Melanocyte of skin (primary cell): ENCODE measurements at places on chromosomes 5 and 9. TPM values are rescaled to one million over a fixed set of nuclear protein-coding genes. Genes with fewer than 3 reads are reported as not detected.

Gene HTR4
- total RNA-seq, result not detected in 2 replicates

Gene C9orf153
- under 0.01 TPM in 1 of 2 replicates, not detected in the other for total RNA-seq

Gene TRIM36
- 2.9 and 3.1 TPM in 2 replicates for total RNA-seq

Gene CMYA5
- 1.3 and 1.5 TPM in 2 replicates for total RNA-seq

Gene TAL2
- total RNA-seq, result not detected in 2 replicates

Gene OR2V2
- total RNA-seq, result not detected in 2 replicates

Gene SLC6A19
- total RNA-seq, result not detected in 2 replicates

Gene TPPP
- 3.4 and 4.7 TPM in 2 replicates for total RNA-seq

Gene C5orf52
- not detected in 2 replicates for total RNA-seq

Gene SPATA31D4
- not detected in 2 replicates for total RNA-seq

Gene RANBP3L
- not detected in 2 replicates for total RNA-seq

Gene LTC4S
- total RNA-seq, result not detected in 2 replicates

Gene EXOC3
- 24.8 and 31.6 TPM in 2 replicates for total RNA-seq

Gene SLC36A2
- total RNA-seq, result not detected in 2 replicates

Gene SPATA6L
- total RNA-seq, result under 0.01 and 0.46 TPM in 2 replicates

Gene CDKN2B-AS1
- total RNA-seq, result 3.8 and 5.8 TPM in 2 replicates

Gene BARX1
- not detected in 2 replicates for total RNA-seq

Gene LRRC70
- 1.00 and 1.7 TPM in 2 replicates for total RNA-seq

Gene GPR151
- total RNA-seq, result not detected in 2 replicates

Gene PHF24
- 1.00 and 1.9 TPM in 2 replicates for total RNA-seq

Gene SLC25A2
- not detected in 2 replicates for total RNA-seq

Gene IL33
- total RNA-seq, result 0.36 and 0.69 TPM in 2 replicates

Gene TTC16
- total RNA-seq, result 0.15 TPM in 1 of 2 replicates, not detected in the other

Gene ROR2
- under 0.01 TPM in 1 of 2 replicates, not detected in the other for total RNA-seq

Gene FAM153A
- total RNA-seq, result not detected in 2 replicates

Gene ARHGEF39
- total RNA-seq, result 1.7 and 4.7 TPM in 2 replicates

Gene SEMA6A
- total RNA-seq, result 74.6 and 75.7 TPM in 2 replicates

Gene MPDZ
- total RNA-seq, result 35.3 and 49.0 TPM in 2 replicates

Gene TSLP
- not detected in 2 replicates for total RNA-seq
